ENCODE measurements at places on chromosomes 11 and 22. TPM values are rescaled to one million over a fixed set of nuclear protein-coding genes. Genes with fewer than 3 reads are reported as not detected.
A peak's percentile ranks its signal among the peaks of the same experiment; 100 is the strongest.

DUSP8 gene
- 27.2 TPM for total RNA-seq

SPI1 gene
- 5.0 TPM for total RNA-seq

OR51I1 gene
- not detected for total RNA-seq

GNAZ gene
- 1.0 TPM for total RNA-seq

CNIH2 gene
- total RNA-seq = 1.1 TPM

CSNK2A3 gene
- total RNA-seq = 0.59 TPM

CLMP gene
- 13.2 TPM for total RNA-seq

SYCE3 gene
- not detected for total RNA-seq

SLC22A12 gene
- total RNA-seq = not detected

ARCN1 gene
- total RNA-seq = 145 TPM

USH1C gene
- 159 TPM for total RNA-seq

OR5P2 gene
- not detected for total RNA-seq

- no peak for DNase-seq
Measured at GRCh38 chr11:48104568-48104924, 112.1 kb upstream of the OR4B1 start.

DNA sequence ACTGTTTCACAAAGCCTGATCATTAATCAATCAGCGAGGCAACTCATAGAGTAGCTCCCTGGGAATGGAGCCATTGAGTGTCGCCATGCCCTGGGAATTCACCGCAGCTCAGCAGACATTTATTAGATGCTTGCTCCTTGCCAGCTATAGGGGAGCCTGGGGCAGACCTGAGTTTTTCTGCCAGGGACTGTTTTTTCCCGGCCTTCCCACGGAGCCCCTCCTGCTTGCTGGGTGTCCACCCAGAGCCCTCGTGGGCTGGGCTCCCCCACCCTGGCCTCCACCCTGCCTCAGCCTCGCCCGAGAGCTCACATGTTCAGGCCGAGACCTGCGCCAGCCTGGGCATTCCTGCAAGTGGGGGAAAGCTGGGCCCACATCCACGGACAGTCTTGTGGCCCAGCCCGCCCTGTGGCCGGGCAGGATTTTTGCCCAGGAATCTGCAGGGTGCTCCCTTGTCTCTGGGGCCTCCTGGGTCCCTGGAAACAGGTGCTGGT, 64.9 kb downstream of the SMIM38 start:
- DNase-seq = no peak

- DNase-seq = no peak
Measured at GRCh38 chr11:94396282-94396681, 4.9 kb downstream of the GPR83 start.

- DNase-seq = no peak
Measured at GRCh38 chr11:119314726-119315125, 2.2 kb downstream of the MCAM start.

- peak; percentile 7 for DNase-seq
Measured at GRCh38 chr22:44391015-44391414, 78.3 kb upstream of the SHISAL1 start.

GRCh38 chr11:47566149-47566698, 825 bp downstream of the PTPMT1 start:
- DNase-seq = no peak

DNA sequence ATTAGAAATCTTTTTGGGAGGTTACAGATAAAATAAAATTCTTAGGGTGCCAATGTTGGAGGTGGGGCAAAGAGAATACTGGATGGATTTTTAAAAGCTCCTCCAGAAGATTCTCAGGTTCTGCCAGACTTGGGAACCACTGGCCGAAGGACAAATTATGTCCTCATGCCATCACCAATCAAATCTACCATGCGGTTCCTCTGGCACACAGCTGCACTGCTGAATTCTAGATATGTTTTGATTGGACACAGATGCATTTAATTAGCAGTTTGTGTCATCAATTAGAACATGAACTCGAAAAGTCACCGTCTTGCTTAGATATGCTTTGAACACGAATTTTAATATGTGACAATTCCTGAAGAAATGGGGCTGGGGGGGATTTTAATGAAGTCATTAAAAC, 1269.2 kb downstream of the LRRC4C start:
- DNase-seq = no peak

DNA sequence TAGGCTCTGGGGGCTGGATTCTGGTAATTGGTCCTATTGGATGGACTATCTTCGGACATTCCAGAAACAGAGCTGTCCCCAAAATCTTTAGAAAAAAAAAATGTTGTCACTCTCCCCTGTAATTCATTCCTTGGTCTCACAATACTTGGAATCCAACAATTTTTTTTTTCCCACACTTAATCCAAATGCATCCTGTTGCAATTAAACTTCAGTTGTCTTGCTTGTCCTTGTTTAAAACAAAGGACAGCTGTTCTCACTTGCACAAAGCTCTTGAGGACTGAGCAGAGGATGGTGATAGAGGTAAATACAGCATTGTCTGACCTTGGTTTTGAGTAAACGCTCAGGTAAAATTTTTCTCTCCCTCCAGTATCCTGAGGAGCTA, 75.3 kb downstream of the SC5D start:
- no peak for DNase-seq

DNA sequence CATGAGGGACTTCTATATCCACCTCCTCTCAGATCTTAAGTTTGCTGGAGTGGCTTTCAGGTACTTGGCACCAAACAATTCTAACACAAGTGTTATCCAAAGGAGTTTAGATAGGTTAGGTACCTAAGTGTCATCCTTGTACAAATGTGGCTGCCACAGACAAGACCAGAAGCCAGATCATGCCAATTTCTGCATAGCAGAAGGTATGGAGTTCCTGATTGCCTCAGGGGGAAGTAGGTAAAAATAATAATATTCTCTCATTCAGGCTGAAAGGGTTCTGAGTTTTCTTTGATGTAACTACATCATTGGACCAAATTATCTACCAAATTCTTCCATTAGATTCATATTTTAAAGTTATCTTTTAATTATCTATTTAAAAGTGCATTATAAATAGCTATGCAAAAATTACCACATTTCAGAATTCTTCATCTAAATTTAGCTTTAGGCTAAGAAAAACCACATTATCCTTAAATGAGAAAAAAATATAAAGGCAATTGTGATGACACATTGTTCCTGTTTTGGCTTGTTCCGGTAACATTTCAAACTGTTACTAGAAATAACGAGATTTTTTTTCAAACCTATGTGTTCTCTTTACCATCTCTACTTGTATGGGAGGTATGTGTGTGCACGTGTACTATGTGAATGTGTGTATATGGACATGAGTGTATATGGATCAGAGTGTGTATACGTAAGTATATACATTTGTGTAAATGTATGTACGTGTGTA, 66.2 kb upstream of the POU2AF2 start:
- no peak for DNase-seq

DNA sequence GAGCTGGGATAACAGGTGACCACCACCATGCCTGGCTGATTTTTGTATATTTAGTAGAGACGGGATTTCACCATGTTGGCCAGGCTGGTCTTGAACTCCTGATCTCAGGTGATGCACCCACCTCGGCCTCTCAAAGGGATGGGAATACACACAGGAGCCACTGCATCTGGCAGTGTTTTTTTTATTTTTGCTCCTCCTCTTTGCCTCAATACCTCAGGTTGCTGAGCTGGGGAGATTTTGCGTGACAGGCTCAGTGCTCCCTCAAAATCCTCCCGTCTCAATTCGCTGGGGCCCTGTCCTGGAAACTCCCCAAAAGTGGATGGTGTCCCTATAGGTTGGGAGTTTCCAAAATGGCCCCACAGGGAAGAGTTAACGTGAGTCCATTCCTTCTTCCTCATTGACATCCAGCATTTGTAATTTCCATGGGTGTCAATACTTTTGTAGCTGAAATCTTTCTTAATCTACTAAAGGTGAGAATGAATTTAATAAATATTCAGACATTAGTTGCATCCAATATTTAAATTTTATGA, 71.8 kb downstream of the GGTLC2 start:
- no peak for DNase-seq

- no peak for DNase-seq
Measured at GRCh38 chr22:27125539-27125938, 468.2 kb downstream of the MIAT start.

DNA sequence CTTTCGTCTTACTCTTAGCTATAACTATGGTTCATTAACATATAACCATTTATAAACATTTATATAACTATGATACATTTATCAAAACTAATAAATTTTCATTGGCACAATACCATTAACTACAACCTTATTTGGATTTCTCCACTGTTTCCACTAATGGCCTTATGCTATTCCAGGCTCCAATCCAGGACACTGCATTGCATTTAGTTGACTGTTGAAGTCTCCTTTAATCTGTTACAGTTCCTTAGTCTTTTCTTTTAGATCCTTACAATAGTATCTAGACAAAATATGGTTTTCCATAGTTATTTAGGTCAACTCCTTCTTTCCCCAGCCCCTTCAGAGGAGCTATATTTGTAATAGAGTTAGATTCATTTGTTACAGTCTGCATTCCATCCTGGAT, 47.2 kb downstream of the CCDC34 start:
- no peak for DNase-seq

DNA sequence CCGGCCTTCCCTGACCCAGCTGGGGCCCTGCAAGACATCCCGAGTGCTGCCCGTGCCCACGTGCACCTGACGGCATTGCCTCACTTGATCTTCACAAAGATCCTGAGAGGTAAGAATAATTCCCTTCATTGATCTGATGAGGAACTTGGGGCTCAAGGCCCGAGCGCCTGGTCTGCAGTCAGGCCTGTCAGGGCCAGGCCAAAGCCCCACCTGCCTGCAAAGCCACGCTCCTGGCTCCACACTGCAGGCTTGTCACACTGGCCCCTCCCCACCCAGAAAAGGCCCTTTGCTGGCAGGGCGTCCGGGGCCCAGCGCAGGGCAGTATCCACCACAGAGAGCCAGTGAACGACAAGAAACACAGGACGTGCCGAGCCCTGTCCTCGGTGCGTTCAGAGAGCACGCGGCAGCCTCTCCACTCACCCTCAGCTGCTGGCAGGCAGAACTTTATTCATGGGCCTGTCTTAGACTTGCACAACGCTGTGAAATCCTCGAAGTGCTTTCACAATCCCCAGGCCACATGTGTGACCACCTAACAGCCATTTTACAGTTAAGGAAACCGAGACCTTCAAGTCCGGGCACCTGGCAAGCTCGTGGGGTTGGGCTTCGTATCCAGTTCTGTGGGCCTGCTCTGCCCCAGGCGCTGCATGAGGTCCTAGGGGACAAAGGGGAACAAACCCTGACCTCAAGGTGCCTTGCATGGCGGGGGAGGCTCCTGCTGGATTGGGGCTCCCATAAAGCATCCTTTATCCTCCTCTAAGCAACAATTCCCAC, 14.8 kb downstream of the KIAA0930 start:
- DNase-seq = no peak

- no peak for DNase-seq
Measured at GRCh38 chr22:20061481-20061861, 18.6 kb upstream of the DGCR8 start.

DNA sequence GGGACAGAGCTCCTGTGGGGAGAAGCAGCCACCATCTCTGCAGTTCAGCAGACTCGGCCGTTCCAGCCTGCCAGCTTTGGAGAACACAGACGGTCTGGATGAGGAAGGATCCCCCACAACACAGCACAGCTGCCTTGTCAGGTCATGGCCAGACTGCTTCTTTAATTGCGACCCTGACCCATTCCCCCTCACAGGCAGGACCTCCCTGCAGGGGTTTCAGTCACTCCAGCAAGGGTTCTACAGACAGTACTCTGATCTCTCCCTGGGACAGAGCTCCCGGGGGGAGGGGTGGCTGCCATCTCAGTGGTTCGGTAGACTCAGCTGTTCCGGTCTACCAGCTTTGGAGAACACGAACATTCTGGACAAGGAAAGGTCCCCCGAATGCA, 173.5 kb downstream of the TTC28 start:
- DNase-seq = no peak

DNA sequence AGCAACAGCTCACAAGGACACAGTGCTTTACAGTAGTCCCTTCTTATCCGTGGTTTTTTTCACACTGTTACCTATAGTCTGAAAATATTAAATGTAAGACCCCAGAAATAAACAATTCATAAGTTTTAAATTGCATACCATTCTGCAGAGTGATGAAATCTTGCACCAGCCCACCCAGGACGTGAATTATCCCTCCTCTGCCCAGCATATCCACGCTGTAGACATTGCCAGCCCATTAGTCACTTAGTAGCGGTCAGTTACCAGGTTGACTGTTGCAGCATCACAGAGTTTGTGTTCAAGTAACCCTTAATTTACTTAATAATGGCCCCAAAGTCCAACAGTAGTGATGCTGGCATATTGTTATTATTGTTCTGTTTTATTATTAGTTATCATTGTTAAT, 3.6 kb downstream of the CLTCL1 start:
- no peak for DNase-seq

DNA sequence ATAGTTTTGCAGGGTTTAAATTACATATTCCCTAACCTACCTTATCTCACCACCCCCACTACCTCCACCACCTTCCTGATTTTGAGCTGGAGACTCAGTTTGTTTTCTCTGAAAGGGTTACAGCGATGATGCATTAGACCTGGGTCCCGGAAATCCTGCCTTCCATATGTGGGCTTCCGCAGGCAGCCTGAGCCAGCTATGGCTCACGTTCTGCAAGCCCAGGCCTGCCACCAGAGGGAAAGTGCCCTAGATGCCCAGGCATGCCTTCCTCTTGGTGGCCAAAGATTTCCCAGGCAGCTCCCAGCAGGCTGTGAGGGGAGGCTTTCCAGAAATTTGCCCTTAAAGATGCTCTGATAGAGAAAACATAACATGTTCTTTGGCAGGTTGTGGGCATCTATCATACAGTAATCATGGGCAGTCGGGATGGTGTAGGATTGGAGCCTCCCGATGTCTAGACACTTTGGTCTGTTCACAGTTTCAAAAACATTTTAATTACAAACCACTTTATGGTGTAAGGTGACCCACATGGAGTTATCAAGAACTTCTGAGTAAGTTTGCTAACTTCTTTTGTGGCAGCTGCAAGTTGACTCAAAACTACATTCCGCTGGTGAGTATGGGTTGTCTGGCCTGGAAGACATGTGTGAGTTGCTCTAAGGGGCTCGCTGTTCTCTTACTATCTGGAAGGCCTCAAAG, 79.3 kb downstream of the MICAL2 start:
- DNase-seq = no peak

- no peak for DNase-seq
Measured at GRCh38 chr11:95699631-95700470, 89.7 kb downstream of the FAM76B start.

- DNase-seq = no peak
Measured at GRCh38 chr22:44166498-44167276, 14.0 kb upstream of the PARVG start.

GRCh38 chr11:63869683-63870082, 30.8 kb downstream of the MARK2 start:
- DNase-seq = peak; percentile 26

GRCh38 chr11:114909866-114910265, 231.5 kb downstream of the NXPE2 start:
- no peak for DNase-seq

DNA sequence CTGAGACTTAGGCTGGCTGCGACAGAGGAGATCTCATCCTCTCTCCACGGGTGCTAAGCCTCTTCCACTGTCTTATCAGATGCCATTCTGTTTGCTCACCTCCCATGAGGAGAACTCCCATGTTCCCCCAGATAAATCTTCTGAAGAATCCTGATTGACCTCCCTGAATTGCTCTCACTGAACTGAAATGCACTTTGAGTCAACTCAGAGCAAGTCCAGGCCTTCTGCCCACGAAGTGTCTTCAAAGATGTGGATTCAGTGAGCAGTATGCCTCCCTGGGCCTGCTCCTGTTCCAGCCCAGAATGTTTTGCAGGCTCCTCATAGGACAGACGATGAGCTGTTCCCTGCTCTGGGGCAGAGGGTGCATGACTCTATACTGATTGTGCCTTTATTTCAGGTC, 17.4 kb downstream of the TUB start:
- no peak for DNase-seq
